ENCODE measurements at places on chromosomes 4 and X.

GRCh38 chr4:4488405-4489404 is 53.1 kb downstream of the STX18 start:
- H3K27ac ChIP-seq, result no peak overlapping the region
- H3K4me3 ChIP-seq, result no peak overlapping the region
- H3K4me1 ChIP-seq, result peaks cover 11% of the 10 kb centered on the region
- peak; percentile 84 for DNase-seq
- H3K27me3 ChIP-seq, result no peaks in the 10 kb centered on the region

GRCh38 chr4:146265950-146266490 is 51.7 kb downstream of the REELD1 start:
- no peak overlapping the region for H3K27ac ChIP-seq
- no peaks in the 10 kb centered on the region for H3K4me1 ChIP-seq
- H3K27me3 ChIP-seq, result no peaks in the 10 kb centered on the region
- H3K36me3 ChIP-seq, result no peaks in the 10 kb centered on the region

GRCh38 chr4:87498446-87498900 is 30.7 kb downstream of the SPARCL1 start:
- H3K27me3 ChIP-seq, result no peaks in the 10 kb centered on the region
- no peak for DNase-seq
- peaks cover 21% of the 10 kb centered on the region for H3K4me1 ChIP-seq
- H3K36me3 ChIP-seq, result no peaks in the 10 kb centered on the region

DNA sequence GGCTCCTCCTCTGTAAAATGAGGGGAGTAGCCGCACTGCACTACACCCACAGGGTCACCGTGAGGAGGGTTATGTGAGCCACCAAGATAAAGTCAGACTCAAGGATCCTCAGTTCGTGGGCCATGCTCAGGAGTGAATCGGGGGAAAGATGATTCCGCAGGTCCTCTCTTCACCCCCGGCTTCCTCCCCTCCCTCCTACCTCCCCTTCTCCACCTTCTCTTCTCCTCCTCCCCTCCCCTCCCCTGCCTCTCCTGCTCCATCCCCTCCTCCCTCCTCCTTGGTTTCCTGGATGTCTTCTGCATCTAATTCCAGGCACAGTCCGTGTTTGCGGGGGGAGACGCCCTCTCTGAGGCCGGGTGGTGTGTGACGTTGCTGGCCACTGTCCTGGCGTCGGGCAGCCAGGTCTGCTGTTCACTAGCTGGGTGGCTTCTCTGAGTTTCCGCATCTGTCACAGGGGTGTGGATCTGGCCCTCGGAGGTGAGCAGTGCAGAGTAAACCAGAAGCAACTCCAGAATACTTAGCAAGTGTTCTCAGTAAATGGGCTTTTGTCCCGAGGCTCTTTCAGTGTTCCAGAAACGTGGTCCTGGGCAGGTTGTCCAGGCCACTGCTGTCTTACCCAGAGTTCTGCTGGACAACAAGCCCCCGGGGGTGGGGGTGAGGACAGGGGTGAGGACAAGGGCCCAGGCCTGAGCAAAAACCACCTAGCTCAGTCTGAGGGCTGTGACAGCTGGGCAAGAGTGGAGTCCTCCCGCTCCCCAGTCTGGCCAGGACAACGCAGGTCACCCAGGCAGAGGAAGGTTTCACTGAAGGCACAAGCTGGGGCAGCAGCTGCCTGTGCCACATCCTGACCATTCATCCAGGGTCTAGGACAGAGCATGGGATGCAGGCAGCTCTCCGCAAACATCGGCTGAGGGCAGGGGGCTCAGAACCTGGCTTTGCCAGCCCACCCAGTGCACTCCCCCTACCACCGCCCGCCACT is 92.4 kb downstream of the PPP2R2C start:
- no peak overlapping the region for H3K27ac ChIP-seq
- no peaks in the 10 kb centered on the region for H3K36me3 ChIP-seq
- no peak overlapping the region for H3K4me3 ChIP-seq
- H3K4me1 ChIP-seq, result no peaks in the 10 kb centered on the region
- DNase-seq, result no peak

DNA sequence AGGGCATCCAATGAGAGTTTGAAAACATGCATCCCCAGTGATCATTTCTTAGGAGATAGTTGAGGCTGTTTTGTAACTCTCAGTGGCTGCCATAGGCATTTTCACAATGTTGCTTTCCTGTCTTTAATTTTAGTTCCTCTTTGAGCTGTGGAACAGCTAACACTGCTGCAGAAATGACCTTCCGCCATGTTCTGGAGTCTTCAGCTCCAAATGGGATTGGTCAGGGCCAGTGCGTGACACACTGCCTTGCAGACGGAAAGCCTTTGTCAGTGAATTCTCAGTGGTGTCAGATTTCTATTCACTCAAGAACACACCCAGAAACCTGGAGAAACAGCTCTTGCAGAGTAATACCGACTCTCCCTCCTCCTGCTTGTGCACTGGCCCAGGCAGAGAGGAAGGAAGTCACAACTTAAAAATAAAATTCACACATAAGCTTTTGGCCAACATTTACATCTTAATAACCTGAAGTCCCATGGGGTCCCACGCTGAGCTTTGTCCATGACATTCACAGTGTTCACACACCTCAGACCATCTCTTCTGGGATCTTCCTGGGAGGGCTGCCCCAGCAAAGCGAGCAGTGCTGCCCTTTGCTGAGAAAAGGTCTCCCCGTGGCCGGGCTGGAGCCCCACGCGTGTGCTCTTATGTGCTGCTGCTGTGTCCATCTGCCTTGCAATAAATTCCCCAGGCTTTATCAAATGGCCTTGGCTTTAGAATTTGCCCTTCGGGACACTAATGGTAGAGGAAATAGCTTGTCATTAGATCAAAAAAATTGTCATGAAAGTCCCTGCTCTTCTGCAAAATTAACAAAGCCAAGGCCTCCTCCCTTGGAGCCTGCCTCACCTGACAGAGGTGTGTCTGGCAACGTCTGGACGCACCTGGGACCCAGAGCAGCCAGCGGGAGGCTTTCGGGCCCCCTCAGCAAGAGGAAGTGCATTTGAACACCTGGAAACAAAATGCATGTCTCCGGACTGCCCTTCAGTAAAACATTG is 126.8 kb downstream of the IRF2 start:
- H3K27ac ChIP-seq, result no peak overlapping the region
- no peaks in the 10 kb centered on the region for H3K27me3 ChIP-seq
- DNase-seq, result no peak

- no peak overlapping the region for H3K27ac ChIP-seq
These were observed 121.1 kb upstream of the OTUD4 start for GRCh38 chr4:145301386-145302080.

All from activated CD4-positive, alpha-beta memory T cell treated with anti-CD3 and anti-CD28 coated beads for 36 hours (primary cell).